ENCODE measurements at places on chromosomes 3 and 15.
A peak's percentile ranks its signal among the peaks of the same experiment; 100 is the strongest.

DNA sequence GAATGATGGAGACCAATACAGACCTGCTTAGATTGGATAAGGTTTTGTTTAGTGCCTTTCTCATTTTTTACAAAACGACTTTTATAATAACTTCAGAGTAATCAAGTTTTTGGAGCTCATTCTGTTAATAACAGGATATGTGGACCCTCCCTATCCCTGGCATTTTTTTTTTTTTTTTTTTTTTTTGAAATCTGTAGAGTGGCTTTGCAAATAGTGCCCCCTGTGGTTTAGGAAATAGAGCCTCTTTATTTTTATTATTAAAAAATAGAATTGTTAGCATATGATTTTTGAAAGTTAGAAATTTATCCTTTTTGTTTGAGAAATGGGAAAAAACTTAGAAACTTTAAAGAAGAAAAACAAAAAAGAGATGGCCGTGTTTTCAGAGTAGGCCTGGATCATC is 11.4 kb downstream of the SKIL start:
- no peak for DNase-seq

DNA sequence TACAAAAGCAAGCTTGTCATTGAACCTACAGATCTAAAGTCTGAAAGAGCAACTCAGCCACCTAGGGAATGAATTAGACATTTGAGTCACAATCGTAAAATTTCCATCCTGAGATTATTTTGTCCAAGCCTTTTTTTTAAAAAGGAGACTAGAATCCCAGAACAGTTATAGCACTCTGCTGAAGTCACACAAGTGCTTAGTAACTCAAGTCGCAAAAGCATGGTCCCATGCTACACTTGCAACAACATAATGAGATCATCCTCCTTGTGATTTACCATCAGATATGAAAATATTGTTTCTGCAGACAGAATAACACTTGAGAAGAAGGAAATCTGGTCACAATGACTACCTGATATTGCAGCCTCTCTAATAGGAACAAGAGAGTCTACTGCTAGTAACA is 106.7 kb downstream of the ZIC4 start:
- DNase-seq = no peak

- DNase-seq = no peak
Observed at GRCh38 chr3:153752405-153753027, 368.7 kb upstream of the ARHGEF26 start.

DNA sequence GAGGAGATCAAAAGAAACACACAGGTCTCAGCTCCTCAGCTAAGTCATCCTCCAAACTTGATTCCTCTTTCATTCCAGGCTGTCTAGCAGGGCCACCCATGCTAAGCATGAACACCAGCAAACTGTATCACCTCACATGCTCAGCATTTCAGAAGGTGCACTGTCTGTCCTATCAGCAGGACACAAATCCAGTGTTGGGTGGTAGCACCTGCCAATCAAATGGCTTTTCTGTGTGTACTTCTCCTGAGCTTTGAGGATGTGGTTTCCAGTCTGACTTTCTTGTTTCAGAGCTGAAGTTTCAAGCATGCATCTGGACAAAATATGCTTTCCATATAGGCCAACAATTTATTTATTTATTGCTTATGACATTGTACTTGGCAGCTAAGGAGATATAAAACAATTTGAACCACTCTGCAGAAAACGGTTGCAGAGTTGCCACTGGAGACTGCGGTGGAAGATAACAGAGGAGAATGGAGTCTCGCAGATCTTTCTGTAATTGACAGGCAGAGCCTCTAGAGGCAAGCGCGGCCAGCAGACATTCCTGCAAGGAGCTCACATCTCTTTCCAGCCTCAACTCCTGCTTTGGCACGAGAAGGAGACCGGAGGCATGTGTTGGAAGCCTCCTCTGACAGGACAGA is 167.1 kb upstream of the WNT5A start:
- DNase-seq = no peak

GRCh38 chr15:101295607-101296161 is 636 bp upstream of the SNRPA1 start:
- DNase-seq = peak; percentile 14

DNA sequence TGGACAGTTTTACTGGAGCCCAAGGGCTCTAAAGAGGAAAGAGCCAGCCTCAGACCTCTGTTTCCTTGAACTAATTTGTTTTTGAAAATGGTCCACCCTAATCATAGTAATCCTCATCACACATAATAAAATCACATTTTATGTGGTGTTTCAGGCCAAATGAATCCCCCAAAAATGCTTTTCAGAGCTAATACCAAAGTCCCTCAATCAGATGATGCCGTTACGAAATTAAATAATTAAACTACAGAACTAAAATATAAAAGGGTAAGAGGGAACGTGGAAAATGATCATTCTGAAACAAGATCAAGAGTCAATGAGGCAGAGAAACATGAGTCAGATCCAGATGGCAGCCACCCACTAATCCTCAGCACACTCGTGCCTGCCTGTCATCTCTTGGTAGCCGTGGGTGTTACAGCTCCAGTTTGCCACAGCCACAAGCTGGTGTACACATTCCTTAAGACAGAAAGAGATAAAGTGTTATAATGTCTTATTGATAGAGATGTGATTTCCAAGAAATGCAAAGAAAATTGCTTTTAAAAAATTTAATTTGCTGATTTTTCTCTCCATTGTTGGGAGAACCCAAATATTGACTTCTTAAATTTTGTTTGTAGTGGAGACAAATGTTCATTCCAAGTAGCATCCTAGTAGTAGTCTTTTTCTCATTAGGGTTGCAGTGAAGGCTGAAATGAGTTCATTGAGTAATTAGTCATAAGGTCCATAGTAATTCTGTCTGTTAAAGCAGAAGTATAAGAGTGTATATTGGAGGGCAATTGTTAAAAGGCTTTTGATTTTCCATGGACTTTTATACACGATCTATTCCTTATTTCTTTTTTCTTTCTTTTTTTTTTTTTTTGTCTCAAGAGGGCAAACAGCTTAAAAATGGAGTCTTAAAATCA is 104.2 kb downstream of the AGBL1 start:
- DNase-seq = no peak

GRCh38 chr15:22831473-22831872 is 7.0 kb upstream of the NIPA2 start:
- DNase-seq = no peak

GRCh38 chr3:188253123-188253793 is 99.3 kb downstream of the LPP start:
- DNase-seq = peak; percentile 25

DNA sequence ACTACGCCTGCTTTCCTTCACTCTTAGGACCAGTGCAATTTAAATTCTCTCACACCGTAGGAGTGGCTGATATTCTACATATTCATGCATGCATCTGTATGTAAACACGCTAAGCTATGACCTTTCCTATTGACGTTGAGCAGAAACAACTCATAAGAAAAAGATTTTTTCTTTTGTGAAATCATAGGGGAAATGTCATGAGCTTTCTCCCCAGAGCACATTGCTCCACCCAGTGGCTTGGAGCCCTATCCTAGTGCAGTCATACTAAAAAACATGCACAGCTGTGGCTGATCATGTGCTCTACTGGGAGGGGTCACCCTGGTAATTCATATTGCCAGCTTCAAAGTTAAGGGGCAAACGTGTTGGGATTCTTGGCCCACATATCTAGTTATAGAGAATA is 1.8 kb upstream of the MESD start:
- peak; percentile 74 for DNase-seq

DNA sequence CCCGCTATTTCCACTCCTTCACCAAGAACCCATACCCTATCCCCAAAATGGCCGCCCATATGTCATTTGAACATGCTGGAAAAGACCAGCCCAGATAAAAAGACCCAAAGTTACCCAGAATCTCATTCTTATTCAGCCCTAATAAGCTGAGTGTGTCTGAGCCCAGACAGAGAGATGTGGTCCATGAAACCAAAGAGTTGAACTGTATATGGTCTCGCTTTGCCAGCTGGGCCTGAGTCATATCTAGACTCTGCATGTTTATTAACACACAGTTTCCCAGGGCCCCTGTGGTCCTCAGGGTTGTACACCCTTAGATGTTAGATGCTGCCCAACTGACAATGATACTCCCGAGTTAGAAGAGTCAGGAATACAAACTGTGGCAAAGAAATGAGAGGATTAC is 201.9 kb upstream of the STRIT1 start:
- DNase-seq = no peak

DNA sequence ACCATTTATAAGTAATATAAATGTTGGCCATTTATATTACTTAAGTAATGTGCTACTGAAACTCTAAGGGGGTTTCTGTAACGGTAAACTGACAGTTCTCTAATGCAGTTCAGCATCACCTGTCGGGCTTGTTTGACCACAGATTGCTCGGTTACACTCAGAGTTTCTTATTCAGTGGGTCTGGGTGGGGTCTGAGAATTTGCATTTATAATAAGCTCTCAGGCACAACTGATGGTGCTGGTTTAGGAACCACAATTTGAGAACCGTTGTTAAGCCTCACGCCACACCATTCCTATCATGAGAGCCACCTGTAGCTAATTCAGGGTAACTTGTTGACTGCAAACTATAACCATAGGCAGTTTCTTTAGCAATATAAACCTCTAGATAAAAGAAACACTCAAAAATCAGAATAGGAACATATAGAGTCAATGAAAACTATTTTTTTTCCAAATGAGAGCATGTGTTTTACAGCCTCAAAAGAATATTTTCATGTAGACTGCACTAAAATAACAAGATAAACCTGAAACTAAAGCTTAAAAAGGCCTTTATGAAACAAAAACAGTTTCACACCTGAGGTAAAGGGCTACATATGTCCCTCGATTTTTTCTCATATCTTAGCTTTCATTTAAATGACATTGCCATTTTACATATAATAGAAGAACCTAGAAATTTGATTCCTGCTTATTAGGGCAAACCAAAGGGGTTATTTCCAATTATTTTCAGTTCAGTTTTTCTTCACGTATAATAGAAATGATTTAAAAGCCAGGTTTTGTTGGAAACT is 604.8 kb downstream of the UNC13C start:
- no peak for DNase-seq

- no peak for DNase-seq
Observed at GRCh38 chr15:70195171-70195570, 97.5 kb upstream of the TLE3 start.

GRCh38 chr15:88727439-88727838 is 75.8 kb upstream of the ACAN start:
- DNase-seq = no peak

DNA sequence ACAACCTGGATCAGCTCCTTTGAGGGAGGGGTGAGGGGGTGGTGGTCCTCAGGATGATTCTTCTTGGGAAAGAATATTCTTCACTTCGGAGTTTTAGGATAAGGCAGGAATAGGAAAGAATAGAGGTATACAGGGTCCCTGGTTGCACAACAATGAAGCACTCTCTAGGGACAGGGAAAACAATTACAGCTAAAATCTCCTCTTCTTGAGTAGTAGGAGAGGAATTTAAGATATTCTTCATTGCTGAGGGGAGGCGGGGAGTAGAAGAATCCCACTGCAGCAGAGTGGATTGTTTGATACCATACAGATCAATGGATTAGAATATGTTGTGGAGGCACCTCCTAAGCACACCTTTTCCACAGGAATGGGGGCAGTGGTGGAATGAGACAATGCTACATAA is 20.5 kb downstream of the SLC9C1 start:
- no peak for DNase-seq

DNA sequence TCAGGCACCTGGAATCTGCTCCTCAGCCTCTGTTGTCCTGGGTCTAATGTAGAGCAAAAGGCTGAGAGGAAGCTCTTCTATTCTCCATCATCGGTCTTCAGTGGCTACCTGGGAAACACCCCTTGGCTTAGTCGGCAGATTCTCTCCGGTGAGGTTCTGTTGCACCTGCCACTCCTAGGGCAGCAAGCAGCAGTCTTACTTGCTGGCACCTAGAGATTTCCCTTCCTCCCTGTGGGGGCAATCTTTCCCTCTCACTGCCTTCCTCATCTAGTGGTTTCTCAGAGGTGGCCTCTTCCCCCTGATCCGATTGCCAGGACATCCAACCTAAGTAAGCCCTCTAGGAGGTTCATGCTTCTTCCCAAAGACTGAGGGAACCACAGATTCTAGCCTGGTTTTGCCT is 60.8 kb downstream of the PLS1 start:
- no peak for DNase-seq

DNA sequence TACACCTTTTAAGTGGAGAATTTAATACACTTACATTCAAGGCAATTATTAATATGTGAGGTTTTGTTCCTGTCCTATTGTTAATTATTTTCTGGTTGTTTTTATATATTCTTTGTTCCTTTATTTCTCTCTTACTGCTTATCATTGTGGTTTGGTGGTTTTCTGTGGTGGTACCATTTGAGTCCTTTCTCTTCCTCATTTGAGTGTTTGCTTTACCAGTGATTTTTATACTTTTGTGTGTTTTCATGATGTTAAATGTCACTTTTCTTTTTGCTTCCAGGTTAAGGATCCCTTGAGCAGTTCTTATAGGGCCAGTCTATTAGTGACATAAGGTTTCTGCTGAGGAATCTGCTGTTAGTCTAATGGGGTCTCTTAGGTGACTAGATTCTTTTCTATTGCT is 116.5 kb downstream of the LRRK1 start:
- DNase-seq = no peak

DNA sequence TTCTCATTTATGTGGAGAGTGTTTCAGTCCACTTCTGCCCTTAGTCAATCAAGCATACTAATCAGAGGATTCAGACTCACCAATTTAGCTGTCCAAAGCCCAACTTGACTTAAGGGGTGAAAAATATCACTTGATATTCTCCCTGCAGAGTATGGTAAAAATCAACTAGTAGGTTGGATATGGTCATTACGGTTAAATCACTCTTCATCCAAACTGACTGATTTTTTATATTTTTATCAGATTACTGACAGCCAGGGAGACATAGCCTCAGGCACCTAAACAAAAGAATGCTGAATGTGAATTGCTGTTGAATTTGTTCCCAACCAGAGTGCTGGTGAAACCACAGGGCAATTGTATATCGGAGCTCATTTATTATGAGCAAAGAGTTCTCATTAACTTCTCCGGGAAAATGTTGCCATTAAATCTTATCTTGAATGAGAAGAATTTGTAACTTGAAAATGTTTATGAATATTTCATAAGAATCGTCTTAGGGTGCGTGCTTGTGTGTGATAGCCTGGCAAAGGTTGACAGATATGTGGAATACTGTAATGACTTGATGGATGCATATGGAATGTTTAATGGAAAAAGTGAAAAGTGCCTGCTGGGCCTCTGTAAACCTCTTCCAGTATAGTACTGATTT is 411.2 kb downstream of the NAALADL2 start:
- DNase-seq = peak; percentile 30

GRCh38 chr3:34102288-34102687 is 303.9 kb downstream of the PDCD6IP start:
- no peak for DNase-seq

GRCh38 chr15:56718560-56718959 is 14.7 kb downstream of the ZNF280D start:
- DNase-seq = no peak

DNA sequence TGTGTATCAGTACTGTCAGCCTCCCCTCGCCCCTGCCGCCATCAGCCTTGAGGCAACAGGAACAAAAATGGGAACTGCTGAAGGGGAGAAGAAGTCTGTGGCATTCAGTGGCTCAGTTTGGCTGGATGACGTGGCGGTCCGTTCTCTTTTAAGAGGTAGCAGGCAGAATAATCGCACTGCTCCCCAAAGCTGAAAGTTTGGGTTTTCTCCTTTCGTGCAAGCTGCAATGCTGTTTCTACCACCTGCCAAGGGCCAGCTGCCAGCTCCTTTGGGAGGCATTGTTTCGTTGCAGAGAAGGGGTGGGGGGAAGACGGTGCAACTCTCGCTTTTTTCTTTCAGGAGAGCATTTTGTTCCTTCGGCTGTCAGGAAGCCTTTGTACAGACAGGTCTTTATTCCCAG is 369.6 kb upstream of the RORA start:
- no peak for DNase-seq

GRCh38 chr3:101634591-101635196 is 42.2 kb downstream of the ZBTB11 start:
- no peak for DNase-seq

- DNase-seq = no peak
Observed at GRCh38 chr3:29385046-29385830, 104.4 kb downstream of the RBMS3 start.
